ENCODE measurements at places on chromosomes 3 and 15.

GRCh38 chr3:17967953-17968607, 225.6 kb upstream of the TBC1D5 start:
- no peak for DNase-seq

DNA sequence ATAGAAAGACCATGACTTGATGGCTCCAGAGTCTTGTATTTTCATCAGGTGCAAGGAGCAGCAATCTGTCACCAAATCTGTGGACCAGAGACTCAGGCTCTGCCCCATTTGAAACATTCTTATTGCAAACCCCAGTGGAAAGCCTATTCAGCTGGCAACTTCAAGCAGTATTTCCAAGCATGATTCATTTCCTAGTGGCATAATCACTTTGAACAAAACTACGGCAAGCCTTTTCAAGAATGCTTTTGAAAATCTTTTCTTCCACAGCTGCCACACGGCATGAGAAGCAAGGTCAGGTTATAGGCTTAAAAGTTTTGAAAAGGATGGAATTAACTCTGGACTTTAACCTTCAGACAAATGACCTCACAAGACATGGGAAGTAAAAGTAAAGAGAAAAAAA, 122.0 kb upstream of the BFSP2 start:
- no peak for DNase-seq

- no peak for DNase-seq
These were observed 85.0 kb downstream of the FBN1 start for GRCh38 chr15:48560321-48561051.

GRCh38 chr3:128945041-128945877, 48.6 kb downstream of the CFAP92 start:
- no peak for DNase-seq

DNA sequence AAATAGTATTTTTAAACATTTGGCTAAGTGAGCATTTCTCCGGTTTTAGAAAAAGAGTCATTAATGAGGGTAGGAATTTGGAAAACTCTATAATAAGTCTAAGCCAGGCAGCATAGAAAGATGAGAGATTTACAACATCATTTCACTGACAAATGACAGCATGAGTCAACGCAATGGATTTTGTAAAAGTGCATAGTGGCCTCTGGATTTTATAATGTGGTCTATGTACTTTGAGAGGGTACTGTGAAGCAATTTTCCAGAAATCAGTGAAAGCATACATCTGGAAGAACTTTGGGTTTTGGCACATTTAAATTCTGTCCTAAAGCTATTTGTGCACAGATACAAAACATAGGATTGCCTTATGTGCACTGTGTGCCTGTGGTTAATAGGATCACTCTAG, 130.8 kb upstream of the CCNL1 start:
- DNase-seq: no peak

- peak; percentile 93 for DNase-seq
These were observed 171.0 kb upstream of the UMPS start for GRCh38 chr3:124558991-124559845.

- no peak for DNase-seq
These were observed 46.6 kb downstream of the DPPA2 start for GRCh38 chr3:109269577-109270275.

DNA sequence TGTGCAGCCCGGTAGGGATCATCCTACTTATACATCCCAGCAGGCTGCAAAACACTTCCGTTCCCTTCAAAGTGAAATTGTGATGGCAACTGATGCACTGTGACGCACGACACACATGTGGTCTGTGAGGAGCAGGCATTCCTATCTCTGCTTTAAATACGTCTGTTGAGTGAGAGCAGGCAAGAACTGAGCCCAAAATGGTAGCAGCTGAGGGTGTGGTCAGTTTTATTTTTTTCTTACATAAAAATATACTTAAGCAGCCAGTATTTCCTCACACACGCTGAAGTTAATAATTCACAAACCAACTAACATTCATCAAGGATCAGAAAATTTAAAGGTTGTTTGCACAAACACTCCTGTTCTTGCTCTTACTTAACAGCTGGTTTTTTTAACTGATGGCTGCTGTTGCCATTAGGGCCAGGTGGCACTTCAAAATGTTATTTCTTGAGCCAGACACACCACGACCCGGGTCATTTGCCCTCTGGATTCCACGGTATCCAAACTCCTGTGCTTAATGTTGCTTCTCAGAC, 23.9 kb downstream of the LRIG1 start:
- no peak for DNase-seq

DNA sequence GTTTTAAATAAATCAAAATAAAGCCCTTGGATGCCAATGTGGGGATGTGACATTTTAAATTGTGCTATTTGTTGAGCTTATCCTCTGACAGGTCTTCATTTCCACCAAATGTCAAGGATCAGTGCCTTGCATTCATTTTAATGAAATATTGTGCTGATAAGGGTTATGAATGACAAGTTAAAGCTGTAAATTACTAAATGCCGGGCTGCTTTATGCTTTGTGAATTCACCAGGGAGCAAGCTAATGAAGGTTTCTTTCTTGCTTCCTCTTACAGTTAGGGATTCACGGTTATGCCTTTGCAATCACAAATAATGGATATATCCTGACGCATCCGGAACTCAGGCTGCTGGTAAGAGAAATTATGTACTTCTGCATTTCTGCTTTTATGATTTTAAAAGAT, 81.7 kb downstream of the LRTM1 start:
- no peak for DNase-seq

DNA sequence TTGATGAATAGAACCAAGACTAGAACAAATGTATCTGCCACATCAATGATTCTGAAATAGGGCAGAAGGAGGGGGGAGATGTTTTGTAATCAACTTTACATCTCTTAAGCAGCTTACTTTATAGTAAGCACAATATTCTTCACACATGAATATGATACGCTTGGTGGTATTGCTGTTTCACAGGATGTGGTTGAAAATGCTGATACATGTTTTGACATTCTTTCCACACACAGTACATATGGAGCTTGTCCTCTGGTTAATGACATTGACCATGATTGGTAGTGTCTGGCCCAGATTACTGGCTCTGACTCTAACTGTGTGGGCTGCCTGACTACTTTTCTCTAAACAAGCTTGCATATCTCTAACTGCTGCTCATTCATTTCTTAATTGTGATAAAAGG, 168.9 kb downstream of the KLHL25 start:
- no peak for DNase-seq

DNA sequence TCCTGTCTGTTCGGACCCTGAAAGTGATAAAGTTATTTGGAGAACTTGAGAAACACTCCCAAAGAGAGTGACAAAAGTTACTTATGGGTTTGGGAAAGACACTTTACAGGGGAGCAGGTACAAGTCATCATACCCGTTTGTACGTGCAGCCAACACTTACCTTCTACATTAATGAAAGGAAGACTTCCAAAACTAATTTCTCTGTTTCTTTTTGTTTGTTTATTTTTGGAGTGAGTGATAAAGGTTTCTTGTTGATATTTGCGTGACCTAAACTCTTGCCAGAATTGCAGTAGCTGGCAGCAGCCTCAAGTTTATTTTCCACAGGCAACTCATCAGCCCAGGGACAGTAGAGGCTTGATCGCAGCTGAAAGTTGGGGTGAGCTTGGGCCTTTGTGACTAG, 8.4 kb downstream of the ABHD2 start:
- no peak for DNase-seq

DNA sequence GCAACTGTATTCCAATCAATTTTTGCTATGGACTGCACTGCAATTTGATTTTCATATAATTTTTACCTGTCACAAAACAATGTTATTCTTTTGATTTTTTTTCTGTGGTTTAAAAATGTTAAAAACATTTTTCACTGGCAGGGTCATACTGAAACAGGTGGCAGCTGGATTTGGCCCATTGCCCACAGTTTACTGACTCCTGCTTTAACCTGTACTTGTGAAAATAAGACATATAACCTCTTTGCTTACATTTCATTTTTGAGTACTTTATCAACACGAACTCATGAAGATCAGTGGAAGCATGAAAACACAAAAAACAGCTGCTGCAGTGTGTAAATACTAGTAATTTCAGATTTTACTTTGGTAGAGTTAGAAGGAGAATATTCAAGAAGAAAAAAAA, 313.1 kb downstream of the WDR72 start:
- no peak for DNase-seq

DNA sequence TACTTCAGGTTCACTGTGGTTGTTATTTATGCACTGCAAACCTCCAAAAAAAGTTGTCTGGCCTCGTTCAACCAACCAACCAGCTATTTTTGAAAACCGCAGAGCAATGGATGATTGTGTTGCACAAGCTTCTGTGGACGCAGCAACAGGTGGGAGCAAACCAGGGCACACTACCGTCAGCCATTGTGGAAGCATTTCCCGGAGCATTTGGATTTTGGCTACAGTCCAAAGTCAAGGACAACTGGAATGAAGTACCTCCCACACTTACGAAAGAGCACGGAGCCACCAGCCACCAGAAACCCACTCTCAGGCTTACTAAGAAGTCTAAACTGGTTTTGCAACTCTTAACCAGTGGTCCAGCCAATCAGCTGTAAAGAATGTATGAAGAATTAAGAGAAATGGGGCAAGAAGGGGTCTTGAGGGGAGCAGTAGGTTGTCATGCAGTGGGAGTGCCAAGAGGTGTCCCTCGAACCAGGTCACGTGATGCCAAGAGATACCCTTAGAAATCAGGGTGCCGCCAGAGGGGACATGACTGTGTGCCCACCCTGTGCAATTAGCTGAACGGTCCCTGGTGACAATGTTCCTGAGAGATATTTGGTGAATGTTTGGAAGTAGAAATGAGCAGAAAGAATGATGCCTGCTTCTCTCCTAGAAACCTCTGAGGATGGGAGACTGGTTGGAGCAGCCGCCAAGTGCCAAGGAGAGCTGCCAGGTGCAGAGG, 68.9 kb upstream of the PCSK6 start:
- no peak for DNase-seq

- no peak for DNase-seq
These were observed 263.6 kb upstream of the AZI2 start for GRCh38 chr3:28612232-28612631.

DNA sequence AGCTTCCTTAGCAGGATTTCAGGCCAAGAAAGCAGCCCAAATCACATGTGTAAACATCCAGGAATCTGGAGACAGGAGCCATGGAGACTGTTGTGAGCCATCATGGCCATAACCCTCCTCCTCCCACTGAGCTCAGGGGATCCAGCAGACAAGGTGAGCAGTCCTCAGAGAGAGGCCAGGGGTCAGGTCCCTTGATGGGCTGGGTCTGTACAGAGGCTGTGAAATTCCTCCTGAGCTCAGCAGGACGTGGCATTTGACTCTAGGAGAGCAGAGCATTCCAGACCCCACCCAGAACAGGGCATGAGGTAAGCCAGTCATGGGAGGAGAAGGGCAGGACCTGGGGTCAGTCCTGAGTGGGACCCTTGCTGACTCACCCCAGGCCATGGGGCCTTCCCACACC, 67.0 kb upstream of the ACAN start:
- no peak for DNase-seq

- no peak for DNase-seq
These were observed 42.8 kb upstream of the PTPRG start for GRCh38 chr3:61518590-61518989.

DNA sequence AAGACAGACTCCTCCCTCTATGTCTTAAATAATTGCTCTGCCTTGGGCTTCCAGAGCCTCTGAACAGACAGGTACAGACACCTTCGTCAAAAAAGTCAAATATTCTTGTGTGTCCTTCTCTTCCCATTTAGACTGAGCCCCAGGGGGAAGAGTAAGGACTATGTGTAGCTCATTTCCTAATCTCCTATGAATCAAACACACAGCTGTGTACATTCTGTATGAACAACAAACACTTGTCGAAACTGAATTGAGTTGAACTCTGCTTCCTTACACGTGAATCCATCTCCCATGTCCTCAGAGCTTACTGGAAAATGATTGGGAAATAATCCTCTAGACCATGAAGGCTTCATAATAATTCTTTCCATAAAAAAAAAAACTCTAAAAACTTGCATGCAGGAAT, 80.8 kb downstream of the MOBP start:
- DNase-seq: no peak

GRCh38 chr15:69532066-69532465, 79.4 kb downstream of the RPLP1 start:
- DNase-seq: no peak

GRCh38 chr3:48404440-48405342, 25.2 kb downstream of the PLXNB1 start:
- no peak for DNase-seq

DNA sequence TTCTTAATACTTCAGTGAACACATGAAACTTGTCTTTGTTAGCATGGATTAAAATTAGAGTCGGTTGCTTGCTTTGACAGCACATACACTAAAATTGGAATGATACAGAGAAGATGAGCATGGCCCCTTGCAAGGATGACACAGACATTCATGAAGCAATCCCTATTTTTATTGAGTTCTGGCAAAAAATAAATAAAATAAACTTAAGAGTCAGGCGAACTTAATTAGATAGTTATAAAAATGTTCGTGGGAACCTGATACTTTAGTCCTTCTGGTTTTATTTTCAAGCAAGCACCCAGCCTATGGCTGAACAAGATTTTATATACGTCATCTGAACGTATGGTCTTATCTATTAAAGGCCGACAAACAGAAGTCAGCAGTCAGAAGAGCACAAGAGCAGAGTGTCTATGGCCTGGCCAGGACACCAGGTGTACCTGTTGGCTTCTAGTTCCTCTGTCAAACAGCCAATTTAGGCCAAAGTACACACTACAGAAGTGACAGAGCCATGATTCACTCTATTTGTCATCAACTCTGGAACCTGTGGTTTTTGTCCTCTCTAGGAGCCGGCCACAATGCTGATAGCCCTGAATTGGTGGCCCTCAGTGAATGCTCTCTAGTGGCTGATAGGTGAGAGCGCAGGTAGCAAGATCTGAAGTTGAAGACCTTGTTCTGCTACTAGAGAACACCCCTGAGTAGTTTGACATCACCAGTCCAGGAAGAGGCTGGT, 64.3 kb downstream of the LEO1 start:
- no peak for DNase-seq

DNA sequence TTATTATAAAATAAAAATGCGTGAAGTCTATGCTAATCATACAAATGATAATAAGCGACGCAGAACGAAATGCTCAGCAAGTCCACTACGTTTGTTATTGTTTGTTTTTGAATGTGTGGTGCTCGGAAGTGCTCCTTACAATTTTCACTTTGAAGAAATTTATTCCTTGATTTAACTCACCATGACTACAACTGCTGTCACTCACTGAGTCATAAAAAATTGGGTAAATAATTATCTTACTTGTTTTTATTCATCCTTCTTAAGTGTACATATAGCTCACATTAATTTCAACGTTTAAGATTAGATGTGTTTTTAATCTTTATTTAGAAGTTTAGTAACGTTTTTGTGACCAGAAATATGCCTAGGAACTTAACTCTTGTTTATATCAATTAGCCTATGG, 66.7 kb upstream of the NANOGP8 start:
- no peak for DNase-seq

- no peak for DNase-seq
These were observed 1025.4 kb downstream of the SQOR start for GRCh38 chr15:46660096-46660842.

GRCh38 chr15:35850284-35850683, 304.3 kb upstream of the DPH6 start:
- DNase-seq: no peak

- DNase-seq: no peak
These were observed 48.6 kb downstream of the SLC25A26 start for GRCh38 chr3:66269411-66269810.

GRCh38 chr3:149507491-149508324, 33.2 kb downstream of the TM4SF4 start:
- no peak for DNase-seq

Data from BE2C (cell line).